COR-L47 (cell line): ENCODE measurements at places on chromosomes 7 and 10.

GRCh38 chr10:100837300-100837699 lies 75.5 kb upstream of the SLF2 start:
- no peak for DNase-seq

DNA sequence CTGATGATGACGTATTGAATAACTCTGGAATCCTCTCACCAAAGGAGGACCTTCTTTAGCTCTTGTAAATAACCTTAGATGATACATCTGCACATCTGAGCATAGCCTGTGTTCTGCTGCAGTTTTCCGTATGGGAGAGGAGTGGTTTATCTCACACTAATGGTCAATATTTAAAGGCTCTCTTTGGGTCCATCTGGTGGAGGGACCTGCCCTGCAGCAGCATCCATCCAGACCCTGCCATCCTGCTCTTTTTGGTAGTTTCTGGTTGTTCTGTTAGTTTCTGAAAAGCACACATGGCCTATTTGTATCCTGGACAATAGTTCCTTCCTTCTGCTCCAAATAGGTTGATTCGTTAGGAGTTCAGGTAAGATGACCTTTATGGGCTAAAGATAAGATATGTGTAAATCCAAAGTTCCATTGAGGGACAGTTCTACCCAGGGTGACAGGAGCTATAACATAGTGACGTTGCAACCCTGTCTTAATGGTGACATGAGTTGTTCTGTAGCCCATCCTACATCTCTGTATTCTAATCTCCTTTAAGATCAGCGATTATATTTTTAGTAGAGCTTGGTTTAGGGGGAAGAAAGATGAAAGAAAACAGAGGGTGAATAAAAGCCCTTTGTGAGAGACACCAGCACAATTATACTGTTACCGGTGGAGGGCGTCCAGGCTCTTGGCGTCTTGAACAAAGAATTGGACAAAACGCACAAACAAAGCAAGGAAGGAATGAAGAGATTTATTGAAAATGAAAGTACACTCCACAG lies 60.0 kb upstream of the KLF14 start:
- DNase-seq: peak; percentile 29

GRCh38 chr7:65251851-65252620 lies 121.6 kb upstream of the ZNF92 start:
- peak; percentile 81 for DNase-seq

DNA sequence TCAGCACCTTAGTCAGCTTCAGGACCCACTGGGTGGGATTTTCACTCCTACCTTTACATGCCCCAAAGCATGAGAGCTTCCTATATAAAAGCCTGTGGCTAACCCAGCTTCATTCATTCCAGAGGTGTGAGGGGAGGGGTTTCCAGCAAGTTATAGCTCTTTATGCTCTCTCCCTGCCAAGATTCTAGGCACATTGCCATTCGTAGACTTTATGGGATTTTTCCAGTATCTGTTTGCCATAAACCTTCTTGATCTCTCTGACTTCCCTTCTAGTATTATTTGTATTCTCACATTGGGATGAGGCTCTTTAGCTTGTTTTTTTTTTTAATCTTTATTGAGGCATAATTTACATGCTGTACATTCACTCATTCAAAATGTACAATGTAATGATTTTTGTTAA lies 67.5 kb downstream of the POU6F2 start:
- DNase-seq: no peak

DNA sequence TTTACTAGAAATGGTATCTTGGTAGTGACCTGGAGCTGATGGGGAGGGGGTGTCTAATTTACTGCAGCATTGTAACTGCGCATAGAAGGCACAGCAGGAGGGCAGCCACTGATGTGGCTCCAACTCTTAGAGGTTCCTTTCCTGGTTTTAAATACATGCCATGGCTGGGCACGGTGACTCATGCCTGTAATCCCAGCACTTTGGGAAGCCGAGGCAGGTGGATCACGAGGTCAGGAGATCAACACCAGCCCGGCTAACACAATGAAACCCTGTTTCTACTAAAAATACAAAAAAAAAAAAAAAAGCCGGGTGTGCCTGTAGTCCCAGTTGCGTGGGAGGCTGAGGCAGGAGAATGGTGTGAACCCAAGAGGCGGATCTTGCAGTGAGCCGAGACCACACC lies 19.2 kb upstream of the SEC61G start:
- no peak for DNase-seq

DNA sequence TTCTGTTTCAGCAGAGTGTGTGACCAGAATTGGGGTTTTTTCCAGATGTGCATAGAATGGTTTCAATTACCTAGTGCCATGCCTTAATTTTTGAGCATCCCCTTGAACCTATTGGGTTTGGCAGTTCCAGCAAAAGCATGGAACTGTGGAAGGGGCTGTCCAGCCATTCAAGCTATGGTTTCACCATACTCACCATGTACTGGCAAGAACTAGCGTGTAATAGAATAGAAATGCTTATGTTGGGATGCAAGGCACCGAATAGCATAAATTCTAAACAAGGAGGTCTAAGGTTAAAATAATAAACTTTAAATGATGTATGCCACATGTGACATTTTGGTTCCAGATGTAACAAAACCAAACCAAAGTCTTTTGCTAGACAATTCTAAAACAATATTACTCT lies 91.4 kb downstream of the MTERF1 start:
- no peak for DNase-seq

DNA sequence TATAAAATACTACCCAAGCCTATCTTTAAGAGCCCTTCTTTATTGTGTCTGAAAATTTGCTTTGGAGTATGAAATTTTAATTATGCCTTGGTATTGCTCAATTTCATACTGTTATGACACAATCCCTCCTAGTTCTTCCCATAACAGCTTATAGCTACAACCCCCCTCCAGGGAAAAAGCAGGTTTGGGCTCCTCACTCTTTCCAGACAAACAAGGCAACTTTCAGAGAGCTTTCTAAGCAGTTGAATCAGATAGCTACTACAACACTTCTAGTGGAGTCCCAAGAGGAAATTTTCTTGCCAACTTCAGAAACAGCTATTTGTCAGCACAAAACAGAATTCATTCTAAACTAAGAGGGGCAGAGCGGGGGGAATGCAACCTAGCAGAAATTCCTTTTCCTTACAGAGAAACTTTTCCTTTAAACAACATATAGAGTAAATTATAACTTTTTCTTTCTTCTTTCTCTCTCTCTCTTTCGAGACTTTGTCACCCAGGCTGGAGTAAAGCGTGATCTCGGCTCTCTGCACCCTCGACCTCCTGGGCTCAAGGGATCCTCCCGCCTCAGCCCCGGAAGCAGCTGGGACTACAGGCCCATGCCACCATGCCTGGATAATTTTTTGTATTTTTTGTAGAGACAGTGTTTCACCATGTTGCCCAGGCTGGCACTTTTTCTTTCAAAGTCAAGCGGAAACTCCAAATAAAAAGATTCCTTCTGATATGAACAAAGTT lies 26.0 kb upstream of the JMJD1C start:
- DNase-seq: no peak

GRCh38 chr7:149570784-149571183 lies 73.2 kb upstream of the ZNF746 start:
- DNase-seq: no peak

- DNase-seq: no peak
Measured at GRCh38 chr10:8361510-8361844, 307.0 kb downstream of the GATA3 start.

GRCh38 chr10:45438466-45439090 lies 64.6 kb downstream of the ALOX5 start:
- no peak for DNase-seq

DNA sequence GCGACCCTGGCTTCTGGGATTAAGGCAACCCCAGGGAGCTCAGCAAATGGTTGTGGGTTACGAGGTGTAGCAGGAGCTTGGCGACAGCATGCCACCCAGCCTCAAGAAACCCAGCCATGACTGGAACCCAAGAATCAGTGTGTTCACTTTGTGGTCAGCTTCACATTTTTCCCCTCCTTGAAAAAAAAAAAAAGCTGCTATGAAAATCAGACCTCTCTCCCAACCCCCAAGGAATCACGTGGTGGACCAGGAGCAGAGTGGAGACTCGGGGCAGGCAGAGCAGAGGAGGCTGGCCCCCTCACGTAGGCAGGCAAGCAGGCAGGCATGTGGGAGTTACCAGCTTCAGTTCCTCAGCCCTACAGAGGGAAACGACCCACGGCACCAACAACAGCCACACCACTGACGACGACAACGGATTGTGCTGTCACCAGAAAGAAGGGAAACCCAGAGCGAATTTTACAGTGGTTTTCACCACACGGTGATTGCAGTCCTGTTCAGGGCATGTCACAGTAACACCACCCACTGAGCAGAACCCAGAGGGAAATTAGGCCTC lies 203.4 kb downstream of the SLC25A13 start:
- no peak for DNase-seq
